Natural killer cell (primary cell): ENCODE measurements at places on chromosomes 11 and 22. TPM values are rescaled to one million over a fixed set of nuclear protein-coding genes. Genes with fewer than 3 reads are reported as not detected.

Gene HTR3A
- total RNA-seq = not detected

Gene C11orf97
- not detected for total RNA-seq

GRCh38 chr11:69700278-69701140 lies 3.3 kb downstream of the FGF19 start:
- no peak overlapping the region for H3K27ac ChIP-seq
- H3K27me3 ChIP-seq = peaks cover 20% of the 10 kb centered on the region
- peaks cover 3% of the 10 kb centered on the region for H3K4me1 ChIP-seq
- no peak overlapping the region for H3K4me3 ChIP-seq

DNA sequence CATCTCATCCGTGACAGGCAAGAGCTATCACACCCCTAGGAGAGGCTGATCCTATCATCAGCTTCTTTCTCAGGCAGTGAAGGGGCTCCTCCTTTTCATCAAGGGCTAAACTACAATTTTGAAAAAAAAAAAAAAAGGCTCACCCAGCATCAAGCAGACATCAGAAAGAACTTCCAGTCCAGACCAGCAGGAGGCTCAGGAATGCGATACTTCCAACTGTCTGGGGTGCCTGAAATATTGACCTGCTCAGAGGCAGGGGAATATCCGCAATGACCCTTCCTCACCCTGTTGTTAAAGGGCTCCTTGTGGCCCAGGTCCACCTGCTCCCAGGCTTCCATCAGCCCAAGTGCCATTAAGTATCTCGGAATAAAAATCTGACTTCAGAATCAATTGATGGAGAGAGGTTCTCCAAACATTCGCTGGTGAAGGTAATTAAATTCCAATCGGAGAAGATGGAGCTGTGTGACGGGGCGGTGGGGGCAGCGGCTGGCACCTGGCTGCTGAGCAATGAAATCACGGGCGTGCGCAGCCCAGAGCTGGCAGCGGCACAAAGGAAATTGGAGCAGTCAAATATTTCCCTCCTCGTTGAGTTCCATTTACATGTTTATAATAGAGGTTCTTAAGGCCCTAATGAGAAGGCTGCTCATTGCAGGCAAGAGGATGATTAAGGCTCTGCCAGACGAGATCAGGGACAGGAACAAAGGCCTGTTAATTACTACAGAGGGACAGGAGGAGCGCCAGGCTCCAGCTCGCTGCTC lies 69.0 kb upstream of the THY1 start:
- H3K4me3 ChIP-seq = no peak overlapping the region
- H3K4me1 ChIP-seq = no peaks in the 10 kb centered on the region
- H3K27ac ChIP-seq = no peak overlapping the region

DNA sequence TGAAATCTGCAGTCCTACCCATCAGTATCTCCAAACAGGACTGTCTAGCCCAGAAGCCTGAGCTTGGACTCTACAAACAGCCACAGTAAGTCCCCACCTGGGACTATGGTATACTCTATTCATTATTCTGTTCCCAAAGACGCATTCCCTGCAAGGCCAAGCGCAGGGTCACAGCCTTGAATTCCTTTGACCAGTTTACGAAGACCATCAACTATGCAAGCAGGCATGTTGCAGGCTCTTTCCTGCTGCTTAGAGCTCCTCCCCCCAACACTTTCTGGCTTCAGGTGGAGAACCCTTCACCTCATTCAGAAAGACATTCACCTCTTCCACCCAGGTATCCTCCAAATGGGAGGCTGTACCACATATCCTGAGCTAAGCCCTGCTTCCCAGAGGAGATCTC lies 62.5 kb downstream of the TIMP3 start:
- H3K4me1 ChIP-seq = no peaks in the 10 kb centered on the region
- DNase-seq = no peak
- H3K4me3 ChIP-seq = no peak overlapping the region
- no peak overlapping the region for H3K27ac ChIP-seq
- no peaks in the 10 kb centered on the region for H3K27me3 ChIP-seq

GRCh38 chr11:134666273-134667174 lies 254.5 kb upstream of the B3GAT1 start:
- DNase-seq = no peak
- H3K4me1 ChIP-seq = no peaks in the 10 kb centered on the region
- H3K36me3 ChIP-seq = no peaks in the 10 kb centered on the region
- no peaks in the 10 kb centered on the region for H3K27me3 ChIP-seq

GRCh38 chr11:86765878-86766277 lies 34.5 kb upstream of the PRSS23 start:
- no peaks in the 10 kb centered on the region for H3K27me3 ChIP-seq
- no peaks in the 10 kb centered on the region for H3K4me1 ChIP-seq
- no peak overlapping the region for H3K4me3 ChIP-seq
- DNase-seq = no peak
- no peak overlapping the region for H3K27ac ChIP-seq
